ENCODE measurements at places on chromosomes 1 and 21. TPM values are rescaled to one million over a fixed set of nuclear protein-coding genes. Genes with fewer than 3 reads are reported as not detected.

The PSRC1 gene
- 0.74 TPM for total RNA-seq

The KRTAP24-1 gene
- total RNA-seq, result not detected

The ADGRL4 gene
- 21.2 TPM for total RNA-seq

DNA sequence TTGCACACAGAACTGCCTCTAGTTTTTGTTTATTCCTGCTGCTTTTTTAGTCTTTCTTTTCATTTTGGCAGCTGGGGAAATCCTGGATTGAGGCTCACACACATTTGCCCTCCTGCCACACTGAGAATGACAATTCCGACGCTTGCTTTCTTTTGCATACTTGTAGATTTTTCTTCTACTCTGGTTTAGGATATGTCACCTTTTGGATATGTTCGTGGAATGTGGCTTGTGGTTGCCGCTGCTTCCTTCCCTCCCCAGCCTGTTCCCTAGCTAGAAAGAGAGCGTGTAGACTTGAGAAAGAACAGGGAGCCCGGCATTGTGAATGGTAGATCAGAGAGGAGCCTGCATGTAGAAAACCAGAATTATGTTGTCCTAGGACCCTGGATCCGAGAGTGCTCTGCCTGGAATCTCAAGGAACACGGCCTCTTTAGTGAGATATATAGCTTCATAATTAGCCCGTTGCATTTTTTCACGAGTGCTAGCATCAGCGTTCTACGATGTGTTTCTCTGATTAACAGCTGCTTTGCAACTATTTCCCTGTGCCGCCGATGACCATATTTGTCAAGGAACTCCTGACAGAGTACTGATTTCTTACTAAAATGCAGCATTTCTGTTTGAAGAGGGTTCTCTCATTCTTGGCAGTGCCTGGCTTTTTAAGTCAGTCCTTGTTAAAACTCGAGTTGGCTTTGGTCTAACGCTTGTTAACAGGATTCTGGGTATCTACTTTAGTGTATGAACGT, 56.2 kb downstream of the PEX14 start:
- no peak for DNase-seq

DNA sequence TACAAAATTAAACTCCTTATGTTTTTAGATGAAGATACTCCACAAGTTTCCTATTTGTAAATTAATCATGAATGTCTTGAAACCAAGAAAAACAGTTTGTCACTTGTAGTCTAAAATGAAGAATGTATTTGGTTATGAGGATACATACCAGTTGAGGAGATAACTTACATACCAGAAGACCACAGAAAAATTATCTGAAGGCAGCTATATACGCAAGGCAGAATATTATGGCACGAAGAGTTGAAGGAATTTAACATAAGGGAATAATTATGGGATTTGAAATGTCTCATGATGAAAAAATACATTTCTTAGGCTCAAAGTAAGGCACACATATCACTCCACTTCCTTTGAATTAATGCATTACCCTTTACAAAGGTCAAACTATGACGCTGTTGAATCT, 73.3 kb downstream of the IFI44 start:
- DNase-seq, result no peak

GRCh38 chr1:150777544-150777943, 12.0 kb upstream of the CTSS start:
- DNase-seq, result no peak

DNA sequence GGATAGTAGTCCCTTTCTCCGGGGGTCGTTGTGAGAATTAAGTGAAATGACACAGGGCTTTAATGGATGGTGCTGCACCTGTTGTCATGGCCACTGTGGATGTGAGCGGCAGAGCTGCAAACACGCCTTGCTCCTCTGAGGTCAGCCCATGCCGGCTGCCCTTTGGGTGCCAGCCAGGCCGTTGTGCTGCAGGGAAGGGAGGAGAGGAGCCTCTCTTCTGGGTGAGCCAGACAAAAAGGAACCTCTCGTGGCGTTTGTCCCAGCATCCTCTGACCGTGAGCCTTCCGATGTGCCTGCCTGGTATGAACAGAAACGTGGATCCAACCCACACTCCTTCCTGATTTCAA, 383.0 kb upstream of the VAMP3 start:
- peak; percentile 55 for DNase-seq

DNA sequence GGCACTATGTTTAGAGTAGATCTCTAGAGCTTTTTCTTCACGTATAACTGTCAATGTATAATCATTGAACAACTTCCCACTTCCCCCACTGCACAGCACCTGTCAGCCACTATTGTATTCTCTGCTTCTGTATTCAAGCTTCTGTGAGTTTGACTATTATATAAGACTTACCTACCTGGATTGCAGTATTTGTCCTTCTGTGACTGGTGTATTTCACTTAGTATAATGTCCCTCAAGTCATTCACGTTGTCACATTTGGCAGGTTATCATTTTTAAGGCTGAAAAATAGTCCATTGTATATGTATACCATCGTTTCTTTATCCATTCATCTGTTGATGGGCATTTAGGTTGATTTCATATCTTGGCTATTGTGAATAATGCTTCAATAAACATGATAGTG, 969.5 kb upstream of the B3GALT2 start:
- no peak for DNase-seq

- no peak for DNase-seq
Observed at GRCh38 chr1:197180252-197180878, 33.9 kb upstream of the ASPM start.

- no peak for DNase-seq
Observed at GRCh38 chr1:5983361-5984103, 8.7 kb downstream of the NPHP4 start.
